ENCODE measurements at places on chromosomes 4 and X.

DNA sequence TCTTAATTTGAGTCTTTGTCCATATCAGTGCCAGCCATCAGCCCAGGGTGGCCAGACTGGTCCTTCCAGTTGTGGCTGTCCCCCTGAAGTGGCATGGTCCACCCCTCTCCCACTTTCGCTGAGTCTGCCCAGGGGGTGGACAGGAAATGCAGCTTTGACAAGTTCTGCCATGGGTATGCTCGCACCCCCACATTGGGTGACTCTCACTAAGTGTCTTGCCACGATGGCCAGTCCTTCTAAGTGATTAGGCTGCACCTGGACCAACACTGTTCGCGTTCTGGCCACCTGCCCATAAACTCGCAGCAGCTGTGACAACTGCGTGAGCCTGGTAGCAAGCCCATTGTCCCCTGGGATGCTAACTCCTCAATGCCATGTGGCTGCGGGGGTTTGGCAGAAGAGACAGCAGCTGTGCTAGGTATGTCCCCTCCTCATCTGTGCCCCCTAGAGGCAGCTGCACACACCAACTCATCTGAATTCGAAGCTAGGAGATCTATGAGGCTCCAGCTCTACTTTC lies 10.0 kb upstream of the LNX1 start:
- DNase-seq, result no peak

DNA sequence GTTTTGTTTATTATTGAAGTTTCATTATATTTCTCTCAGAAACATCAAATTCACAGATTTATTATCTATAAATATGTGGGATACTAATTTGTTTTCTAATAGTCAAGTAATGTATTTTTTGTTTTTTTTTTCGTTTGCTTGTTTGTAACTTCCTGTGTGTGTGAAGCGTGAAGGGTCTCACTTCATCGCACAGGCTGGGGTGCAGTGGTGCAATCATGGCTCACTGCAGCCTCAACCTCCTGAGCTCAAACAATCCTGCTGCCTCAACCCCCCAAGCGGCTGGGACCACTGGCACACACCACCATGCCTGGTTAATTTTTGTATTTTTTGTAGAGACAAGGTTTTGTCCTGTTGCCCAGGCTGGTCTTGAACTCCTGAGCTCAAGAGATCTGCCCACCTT lies 55.1 kb downstream of the SH3RF1 start:
- no peak for DNase-seq

DNA sequence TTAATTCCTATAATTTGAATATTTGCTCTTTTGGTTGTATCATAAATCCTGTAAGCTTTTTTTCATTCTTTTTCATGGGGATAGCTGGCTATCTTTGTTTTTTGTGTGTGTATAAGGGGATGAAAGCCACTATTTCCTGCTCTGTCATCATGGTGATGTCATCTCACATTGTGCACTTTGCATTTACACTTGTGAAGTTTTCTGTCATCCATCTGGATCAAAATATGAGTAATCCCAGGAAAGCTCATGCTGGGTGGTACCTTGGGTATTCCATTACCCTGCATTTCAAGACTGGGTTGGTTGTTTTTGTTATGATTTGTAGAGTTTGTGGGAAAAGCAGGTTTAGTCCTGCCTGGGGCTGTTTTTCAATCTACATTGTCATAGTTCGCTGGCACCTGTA lies 367.3 kb downstream of the CHIC1 start:
- DNase-seq, result no peak

- DNase-seq, result no peak
Observed at GRCh38 chr4:74613266-74613665, 168.3 kb downstream of the AREG start.

GRCh38 chr4:99518601-99519295 lies 7.9 kb downstream of the C4orf17 start:
- no peak for DNase-seq

DNA sequence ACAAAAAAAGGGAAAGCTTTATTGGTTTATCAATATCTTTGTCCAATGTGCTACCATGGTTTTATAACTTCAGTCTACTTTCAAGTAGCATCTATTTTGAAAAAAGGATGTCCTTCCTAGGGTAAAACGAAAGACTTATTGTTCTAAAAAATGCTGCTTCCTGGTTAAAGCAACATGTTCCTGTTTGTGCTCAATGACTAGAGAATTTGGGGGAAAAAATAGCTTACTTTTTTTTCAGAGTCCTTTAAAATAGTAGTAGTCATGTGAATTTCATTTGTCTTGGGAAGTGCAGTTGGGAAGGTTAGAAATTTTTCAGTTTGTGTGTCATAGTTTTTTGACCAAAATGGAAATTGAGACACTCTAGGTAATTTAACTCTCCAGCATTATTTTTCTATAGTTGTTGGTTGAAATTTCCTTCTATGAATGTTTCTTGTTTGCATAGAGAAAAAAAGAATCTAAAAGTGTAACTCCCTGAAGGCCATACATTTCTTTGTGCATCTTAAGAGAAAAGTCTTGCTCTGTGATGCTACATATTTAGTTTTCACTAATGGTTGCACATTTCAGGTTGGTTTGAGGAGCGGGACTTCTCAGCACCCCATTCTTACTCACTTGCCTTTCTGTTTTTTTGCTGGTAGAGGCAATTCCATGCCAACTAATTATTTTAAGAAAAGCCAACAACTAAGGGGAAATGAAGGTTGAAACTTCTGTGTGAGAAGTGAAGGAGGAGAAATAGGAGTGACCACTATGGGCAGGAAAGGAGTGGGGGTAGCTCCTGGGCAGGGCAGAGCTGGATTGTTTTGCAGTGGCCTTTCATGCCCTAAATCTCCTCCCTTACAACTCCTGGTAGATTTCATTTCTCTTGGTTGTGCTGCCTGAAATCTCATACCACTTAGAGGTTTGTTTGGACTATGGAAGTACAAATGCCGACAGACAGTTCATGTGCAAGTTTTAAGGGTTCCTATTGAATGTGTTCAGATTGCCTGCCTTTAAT lies 76.4 kb downstream of the RAPGEF2 start:
- DNase-seq, result no peak

DNA sequence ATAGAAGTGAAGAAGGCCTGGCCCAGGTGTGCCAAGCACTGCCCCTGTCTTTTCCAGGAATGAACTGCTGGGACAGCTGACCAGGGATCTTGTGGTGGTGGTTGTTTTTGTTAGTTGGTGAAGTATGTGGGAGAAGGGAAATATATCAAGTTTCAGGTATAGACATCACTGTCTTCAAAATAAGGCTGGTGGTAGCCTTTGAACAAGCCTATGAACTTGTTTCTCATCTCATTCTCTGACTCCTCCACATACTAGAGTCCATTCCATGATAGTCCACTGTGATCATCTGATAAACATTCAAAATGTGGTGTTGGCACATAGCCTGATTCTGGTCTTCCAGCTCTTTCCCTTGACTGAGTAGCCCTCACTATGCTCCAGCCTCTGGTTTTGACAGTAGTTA lies 303.7 kb downstream of the CAMK2D start:
- no peak for DNase-seq

- no peak for DNase-seq
Observed at GRCh38 chr4:102439236-102439614, 61.9 kb upstream of the NFKB1 start.

DNA sequence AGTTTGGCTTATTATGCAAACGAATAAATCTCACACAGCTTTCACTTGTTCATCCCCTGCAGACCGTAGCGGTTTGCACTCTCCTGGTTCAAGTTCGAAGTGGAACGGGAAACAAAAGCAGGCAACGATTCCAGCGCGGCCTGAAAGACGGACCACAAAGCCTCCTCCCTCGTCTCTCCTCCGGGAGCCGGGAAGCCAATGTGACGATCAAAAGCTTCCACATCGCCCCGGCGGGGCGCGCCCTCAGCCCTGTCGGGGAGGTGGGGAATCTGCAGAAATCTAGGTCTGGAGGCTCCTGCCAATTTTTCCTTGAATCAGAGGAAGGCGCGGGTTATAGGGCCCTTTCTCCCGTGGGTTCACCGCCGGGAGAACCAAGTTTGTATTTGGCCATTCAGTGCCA lies 16.9 kb upstream of the ZIC3 start:
- DNase-seq, result no peak

- DNase-seq, result no peak
Observed at GRCh38 chrX:38669428-38669827, 108.1 kb downstream of the TSPAN7 start.

GRCh38 chr4:165191814-165192499 lies 15.4 kb upstream of the KLHL2 start:
- no peak for DNase-seq

- no peak for DNase-seq
Observed at GRCh38 chr4:64584125-64584524, 174.9 kb upstream of the TECRL start.

GRCh38 chr4:40736910-40737309 lies 12.8 kb upstream of the NSUN7 start:
- DNase-seq, result no peak

GRCh38 chr4:37976507-37976906 lies 16.3 kb downstream of the PTTG2 start:
- DNase-seq, result no peak

DNA sequence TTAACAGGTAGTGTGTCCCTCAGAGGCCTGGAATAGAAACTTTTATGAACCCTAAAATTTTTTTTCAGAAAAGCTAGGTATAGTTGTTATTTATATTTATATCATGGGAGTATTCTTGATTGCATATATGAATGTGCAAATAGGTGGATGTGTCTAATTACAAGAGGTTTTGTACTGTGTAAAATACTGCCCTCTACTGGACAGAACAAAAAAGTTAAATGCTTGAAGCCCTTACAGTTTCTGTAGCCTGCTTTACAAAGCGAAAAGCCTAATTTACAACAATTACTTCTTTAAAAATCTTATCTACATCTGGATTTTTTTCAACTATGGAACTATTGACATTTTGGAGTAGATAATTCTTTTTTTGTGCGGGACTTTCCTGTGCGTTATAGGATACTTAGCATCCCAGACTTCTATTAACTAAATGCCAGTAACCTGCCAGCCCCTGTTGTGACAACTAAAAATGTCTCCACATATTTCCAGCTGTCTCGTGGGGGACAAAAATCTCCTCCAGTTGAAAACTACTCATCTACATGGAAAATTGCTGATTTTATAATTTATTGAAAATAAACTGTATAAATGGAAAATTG lies 35.1 kb downstream of the ENPEP start:
- DNase-seq, result no peak

DNA sequence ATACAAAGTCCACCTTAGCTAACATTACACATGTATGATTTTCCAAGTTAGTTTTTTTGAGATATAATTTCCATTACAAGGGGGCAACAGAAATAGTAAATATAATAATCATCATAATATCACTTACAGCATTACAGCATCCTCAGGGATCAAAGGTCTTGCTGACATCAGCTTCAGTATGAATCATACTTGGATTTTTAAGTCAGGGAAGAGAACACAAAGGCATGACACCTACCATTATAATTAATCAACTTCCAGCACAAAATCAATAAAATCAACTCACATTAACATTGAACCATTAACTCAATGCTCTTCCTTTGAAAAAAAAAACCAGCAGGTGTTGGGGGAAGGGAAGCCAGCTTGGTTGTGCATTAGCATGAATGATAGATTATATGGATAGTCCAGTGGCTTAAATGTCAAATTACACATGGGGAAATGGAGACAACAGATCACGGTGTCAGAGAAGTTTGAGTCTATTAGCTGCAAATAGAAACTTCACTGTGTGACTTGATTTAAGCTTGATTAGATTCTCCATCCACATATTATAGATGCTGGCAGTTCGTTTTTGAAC lies 66.9 kb upstream of the CAPN6 start:
- no peak for DNase-seq

GRCh38 chrX:40749681-40750494 lies 14.5 kb upstream of the MED14 start:
- no peak for DNase-seq

- DNase-seq, result no peak
Observed at GRCh38 chrX:7926914-7927258, 327 bp downstream of the PNPLA4 start.

GRCh38 chr4:188408244-188409030 lies 269.2 kb downstream of the TRIML1 start:
- DNase-seq, result no peak

DNA sequence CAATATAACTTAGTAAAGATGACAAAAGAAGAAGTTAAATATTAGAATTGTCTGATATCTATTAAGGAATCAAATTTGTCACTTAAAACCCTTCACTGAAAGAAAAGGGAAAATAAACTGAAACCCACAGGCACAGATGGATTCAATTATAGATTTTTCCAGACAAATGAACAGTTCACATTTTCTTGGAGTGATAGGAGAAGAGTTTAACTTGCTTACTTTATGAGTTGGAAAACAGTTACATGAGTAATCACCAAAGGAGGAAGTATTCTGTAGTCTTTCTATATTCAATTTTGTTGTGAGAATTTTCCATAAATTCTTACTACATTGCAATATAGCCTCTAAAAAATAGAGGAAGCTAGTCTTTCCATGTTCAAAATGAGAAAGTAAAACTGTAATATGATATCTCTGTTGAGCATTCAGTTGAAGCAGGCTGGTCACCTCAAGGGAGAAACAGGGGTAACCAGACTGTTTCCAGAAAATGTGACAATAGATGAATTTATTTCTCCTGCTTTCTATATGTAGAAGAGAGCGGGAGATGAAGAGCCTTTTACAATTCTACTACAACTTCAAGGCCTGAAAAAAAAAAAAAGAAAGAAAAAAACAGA lies 330.3 kb upstream of the EPHA5 start:
- DNase-seq, result no peak

- DNase-seq, result no peak
Observed at GRCh38 chr4:76125816-76126215, 22.4 kb downstream of the NUP54 start.

DNA sequence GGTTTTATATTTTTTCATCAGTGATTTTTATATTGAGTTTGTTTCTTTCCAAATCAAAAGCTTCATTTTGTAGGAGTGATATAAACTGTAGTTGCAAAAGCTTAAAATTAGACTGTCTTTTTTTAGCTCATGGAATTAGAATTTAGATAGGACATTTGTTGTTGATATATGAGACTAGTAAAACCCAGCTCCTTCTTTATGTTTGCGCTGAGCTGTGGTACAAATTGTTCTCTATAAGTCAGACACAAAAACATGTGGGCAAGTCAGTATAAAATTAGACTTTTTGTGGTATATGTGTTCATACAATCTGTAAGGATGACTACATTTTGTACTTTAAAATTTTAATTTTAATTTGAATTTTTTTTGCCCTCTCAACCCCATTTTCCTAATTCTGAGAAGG lies 18.3 kb downstream of the FHIP1A start:
- no peak for DNase-seq

- DNase-seq, result no peak
Observed at GRCh38 chrX:77658886-77659285, 127.1 kb downstream of the ATRX start.

GRCh38 chrX:153876112-153876491 lies 9.9 kb downstream of the L1CAM start:
- no peak for DNase-seq

- DNase-seq, result no peak
Observed at GRCh38 chrX:17680732-17681413, 56.4 kb upstream of the SCML1 start.

GRCh38 chr4:105236916-105237311 lies 90.2 kb downstream of the TET2 start:
- DNase-seq, result no peak
